ENCODE measurements at places on chromosomes 6 and 20.

DNA sequence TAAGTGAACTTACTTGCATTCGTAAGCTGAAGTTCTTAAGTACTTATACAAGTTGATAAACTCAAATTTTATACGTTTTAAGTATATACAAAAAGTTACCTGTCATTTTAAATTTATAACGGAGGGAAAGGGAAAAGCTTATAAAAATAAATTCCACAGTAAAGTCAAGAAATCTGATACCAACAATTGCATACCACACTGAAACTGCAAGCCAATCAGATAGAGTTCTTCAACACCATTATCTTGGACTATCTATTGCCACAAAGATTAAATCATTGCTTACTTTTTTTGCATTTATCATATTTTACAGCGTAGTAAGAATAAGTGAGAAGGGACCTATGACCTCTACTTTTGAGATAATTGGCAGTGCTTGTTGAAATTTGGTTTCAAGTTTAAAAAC lies 386.7 kb downstream of the TFAP2A start:
- DNase-seq: no peak

GRCh38 chr6:41724586-41725501 lies 10.6 kb downstream of the TFEB start:
- DNase-seq: no peak

DNA sequence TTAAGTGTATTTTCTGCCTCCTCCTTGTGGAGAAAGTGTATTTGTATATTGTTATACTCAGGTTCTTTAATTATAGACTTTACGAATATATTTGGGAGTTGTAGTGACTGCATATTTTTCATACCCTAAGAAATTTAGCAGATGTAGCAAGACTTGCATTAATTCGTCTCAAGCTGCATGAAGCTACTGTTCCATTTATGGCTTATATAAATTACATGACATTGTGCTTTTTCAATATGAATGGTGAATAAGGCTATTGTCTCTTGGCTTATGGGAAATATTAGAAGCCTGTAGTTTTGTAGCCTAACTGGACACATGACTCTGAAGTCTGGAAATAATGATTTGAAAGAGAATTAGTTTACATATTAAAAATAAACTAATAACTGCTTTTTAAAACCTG lies 2.4 kb downstream of the ADGRG6 start:
- DNase-seq: no peak

- no peak for DNase-seq
These were observed 51.5 kb downstream of the COL19A1 start for GRCh38 chr6:69917834-69918233.

DNA sequence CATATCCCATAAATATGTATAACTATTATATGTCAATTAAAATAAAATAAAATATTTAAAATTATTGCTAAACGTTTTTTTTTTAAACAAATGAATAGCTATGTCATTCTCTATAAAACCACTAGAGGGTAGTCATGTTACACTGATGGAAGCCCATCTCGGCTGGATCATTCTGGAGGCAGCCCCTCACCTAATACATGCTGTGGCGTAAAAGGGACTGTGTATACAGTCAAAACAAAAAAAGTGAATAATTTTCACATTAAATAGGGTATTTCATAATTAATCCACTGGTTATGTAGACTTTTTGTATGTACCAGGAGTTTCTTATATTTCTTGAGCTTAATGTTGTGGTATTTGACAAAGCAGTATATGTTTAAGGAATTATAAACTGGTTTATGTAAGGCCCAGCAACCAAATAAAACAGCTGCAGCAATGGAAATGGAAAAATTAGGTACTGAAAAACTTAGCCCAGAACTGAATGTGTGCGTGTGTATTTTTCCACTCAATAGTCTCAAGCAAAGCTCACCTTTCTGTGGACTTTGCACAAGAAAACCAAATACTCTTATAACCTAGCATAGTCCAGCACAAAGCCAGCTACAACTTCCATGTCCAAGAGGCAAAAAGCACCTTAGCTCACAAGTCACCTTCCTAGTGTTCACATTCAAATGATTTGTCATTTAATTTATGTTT lies 81.7 kb downstream of the COL9A1 start:
- no peak for DNase-seq

- DNase-seq: no peak
These were observed 972.0 kb upstream of the CITED2 start for GRCh38 chr6:140346428-140346827.

- DNase-seq: no peak
These were observed 13.1 kb upstream of the CDK19 start for GRCh38 chr6:110828396-110828795.

DNA sequence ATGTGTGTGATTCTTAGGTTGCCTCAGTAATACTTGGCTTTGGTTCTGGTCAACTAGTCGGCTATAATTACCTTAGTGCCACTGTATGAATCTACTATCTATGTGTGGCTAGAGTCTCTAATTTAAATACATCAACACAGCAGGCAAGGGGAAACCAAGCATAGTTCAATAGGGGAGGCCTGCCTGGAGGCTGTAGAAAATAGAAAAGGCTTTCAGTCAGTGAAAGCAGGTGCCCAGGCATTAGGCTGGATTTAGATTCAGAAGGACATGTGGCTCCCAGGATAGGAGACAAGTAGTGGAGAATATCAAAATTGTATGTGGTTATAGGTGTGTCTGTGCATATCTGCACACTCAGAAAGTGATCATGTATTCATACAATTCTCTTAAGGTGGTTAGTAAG lies 115.1 kb upstream of the LAMP5 start:
- DNase-seq: no peak

GRCh38 chr20:45780159-45780558 lies 11.5 kb downstream of the WFDC3 start:
- DNase-seq: no peak

DNA sequence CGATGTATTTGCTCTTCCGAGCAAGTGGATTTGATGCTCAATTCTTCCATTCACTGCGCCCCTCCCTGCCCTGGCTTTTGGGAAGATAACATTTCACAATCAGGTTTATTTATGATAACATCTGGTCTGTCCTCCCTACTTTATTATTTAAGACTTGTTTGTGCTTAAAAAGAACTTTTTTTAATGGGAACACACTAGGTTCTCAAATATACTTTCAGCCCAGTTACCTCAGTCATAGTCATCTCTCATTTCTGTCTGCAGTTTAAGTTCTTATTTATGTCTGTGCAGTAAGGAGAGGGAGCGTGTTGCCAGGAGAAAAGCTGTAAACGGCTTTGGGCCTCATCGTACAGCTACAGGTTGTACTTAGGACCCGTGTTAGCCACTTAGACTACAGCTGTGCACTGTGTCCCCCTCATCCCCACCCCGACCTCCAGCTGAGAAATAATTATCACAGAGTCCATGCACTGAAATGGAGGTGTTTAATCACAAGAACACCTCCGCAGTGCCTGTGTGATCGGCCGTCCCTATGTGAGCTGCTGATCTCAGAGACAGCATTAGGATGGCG lies 99.3 kb downstream of the RPP40 start:
- DNase-seq: no peak

GRCh38 chr6:141667580-141668309 lies 465.0 kb upstream of the GJE1 start:
- no peak for DNase-seq

DNA sequence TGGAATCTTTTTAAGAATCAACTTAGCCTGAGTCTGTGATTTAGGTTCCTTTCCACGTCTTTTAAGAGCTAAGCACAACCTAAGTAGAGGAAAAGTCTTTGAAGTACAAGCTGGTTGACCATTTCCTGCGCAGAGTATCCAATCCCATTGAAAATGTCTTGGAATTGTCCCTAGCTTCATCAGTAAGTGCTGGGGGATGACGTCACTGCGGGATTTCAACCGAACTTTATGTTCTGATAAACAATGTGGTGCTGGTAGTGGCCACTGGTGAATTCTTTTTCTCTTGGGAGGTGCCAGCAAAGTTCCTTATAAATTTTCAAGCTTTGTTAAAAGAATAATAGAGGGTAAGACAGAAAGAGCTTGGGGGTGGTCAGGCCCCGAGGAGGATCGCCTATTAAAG lies 69.2 kb downstream of the PDE7B start:
- DNase-seq: no peak

- DNase-seq: no peak
These were observed 93.5 kb downstream of the ESR1 start for GRCh38 chr6:151901009-151901411.

DNA sequence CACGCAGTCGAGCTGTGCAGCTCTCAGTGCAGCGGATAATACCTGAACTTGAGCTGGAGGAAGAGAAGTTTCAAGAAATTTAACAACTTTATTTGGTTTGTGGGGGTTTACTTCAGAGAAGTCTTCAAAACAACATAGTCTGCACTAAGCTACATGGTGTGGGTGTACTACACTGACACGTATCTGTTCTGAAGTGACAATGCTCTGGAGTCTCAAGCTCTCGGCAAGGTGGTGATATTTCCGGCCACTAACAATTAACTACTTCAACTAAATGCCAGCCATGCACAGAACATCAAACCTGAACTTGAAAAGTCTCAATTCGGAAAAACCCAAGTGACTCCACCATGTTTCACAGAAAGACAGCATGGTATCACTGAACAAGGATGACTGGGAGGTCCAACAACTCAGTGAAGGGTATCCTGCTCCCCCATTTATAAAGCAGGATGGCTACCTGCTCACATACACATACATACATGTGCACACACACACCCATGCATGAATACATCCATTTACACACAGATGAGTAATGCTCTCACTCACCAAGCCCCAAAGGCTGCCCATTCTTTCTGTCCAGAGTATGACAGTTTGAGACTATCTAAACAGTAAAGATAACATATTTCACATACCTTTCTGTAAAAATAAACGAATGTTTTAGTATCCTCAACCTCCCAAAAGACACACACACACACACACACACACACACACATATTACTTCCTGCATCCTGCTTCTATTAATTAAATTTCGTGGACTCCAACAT lies 15.4 kb upstream of the ANKRD60 start:
- no peak for DNase-seq

DNA sequence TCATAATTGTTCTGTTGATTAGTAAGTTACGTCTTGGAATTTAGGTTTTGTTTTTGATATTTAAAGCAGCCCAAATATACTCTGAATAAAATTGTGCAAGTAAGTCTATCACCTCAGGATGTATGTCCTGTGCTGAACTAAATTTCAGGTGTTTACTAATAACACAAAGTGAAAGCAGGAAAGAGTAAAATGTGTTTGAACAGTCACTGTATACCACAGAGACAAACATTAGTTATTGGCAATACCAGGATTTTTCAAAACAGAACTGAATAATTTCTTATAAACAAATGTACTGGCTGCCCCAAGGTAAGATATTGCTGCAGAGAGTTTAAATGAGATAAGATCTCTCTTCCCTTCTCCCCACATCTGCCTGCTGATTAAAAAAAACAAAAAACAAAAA lies 404.7 kb upstream of the RUNX2 start:
- DNase-seq: no peak

DNA sequence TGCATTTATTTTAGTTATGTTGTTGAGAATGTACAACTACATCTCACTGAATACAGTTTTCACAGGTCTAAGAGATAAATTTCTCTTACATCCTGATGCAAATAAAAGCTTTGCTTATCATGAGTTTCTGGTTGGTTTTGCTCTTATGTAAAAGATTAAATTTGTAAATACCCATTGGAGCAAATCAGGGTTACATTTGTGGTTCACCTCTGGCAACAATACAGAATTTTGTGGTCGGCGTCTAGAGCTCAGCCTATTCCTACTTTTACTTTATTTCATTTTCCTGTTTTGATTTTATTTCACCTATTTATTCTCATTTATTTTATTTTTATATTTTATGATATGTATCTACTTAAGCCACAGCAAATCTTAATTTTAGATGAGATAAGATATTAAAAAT lies 271.9 kb upstream of the MARCKS start:
- no peak for DNase-seq

DNA sequence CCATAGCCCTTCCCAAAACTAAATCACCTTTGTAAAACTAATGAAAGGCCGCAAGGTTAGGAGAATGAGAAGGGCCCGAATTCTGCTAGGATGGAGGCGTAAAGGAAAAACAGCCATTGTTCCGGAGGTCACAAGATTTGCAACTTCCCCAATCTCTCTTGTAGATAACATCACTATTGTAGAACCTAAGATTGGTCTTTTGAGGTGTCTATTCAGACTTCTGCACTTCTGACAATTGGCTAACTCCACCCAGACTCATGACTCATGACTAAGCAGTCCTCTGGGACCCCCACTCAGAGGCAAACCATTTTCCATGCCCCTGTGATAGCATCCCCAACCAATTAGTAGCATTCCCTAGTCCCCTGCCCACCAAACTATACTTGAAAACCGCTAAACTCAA lies 210.5 kb upstream of the SHLD1 start:
- DNase-seq: no peak

DNA sequence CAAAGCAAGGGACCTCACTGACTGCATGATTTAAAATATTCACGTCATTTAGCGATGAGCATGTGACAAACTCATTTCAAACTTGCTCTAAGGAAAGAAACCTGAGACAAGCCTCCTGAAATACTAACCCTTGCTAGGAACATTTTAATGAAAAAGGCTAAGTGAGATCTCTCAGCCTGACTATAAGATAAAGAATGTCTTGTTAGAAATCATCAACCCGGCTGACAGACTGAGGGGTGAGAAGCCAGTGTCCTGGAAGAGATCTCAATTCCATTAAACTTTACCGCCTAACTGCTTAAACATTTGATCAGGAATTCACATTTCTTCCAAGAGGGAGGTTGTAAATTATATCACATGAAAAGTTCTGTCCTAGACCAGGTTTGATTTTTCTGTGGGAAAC lies 274.8 kb upstream of the EXOC2 start:
- DNase-seq: no peak

DNA sequence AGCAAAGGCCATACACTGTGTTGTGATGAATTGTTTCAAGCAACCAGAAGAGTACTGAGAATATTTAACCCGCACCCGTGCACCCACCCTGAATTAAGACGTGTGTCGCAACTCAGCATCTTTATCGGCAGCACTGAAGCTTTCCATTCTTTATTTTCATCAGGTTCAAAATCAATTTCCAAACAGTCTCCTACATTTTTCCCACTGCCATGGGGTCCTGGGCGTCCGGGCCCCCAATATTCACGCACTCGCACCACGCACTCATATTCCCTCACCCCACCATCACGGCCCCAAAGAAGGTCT lies 1.8 kb downstream of the LTB start:
- no peak for DNase-seq

DNA sequence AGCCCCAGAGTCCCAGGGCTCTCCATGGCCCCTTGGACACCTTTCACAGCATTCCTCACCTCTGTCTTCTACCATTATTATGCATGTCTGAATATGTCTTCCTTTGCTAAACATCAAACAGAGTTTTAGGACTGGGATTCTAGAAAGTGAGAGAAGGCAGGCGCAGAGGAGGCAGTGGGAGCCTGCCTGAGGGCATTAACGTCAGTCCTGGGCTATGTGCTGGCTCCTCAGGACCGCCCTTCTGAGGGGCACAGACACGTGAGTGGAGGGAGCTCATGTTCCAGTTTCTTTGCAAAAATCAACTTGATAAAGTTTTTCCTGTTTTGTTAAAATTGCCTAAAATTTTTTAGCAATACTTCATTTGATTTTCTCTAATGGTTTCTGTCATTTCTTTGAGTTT lies 38.0 kb downstream of the C6orf15 start:
- no peak for DNase-seq
